ENCODE measurements at places on chromosomes 13 and 19.

- no peak for DNase-seq
Measured at GRCh38 chr13:33183431-33184111, 102.0 kb downstream of the STARD13 start.

- no peak for DNase-seq
Measured at GRCh38 chr19:19911150-19911549, 10.4 kb downstream of the ZNF93 start.

GRCh38 chr13:77833331-77833863 is 85.2 kb downstream of the EDNRB start:
- DNase-seq = no peak

- DNase-seq = peak; percentile 36
Measured at GRCh38 chr13:66659701-66660467, 570.3 kb downstream of the PCDH9 start.
